Stimulated activated CD4-positive, alpha-beta T cell treated with anti-CD3 and anti-CD28 coated beads, Interleukin-4, amount 100 ng/mL, for 48 hours (primary cell): ENCODE measurements at places on chromosomes 6 and 20.

DNA sequence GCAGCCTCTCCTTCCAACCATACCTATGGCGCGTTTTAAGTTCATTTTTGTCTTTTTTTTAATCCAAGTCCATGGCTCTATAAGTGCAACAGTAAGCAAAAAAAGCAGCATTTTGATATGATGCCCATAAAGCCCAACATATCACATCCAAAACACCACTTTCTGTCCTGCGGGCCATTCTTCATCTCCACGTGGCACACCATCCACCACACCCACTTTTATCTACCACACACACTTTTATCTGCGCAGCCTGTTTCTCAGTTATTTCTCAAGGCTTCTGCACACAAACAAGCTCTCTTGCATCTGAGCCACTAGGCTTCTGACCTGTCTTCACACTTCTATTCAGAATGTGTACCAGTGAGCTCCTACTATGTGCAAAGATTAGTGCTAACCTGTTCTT is 5.3 kb downstream of the GCLC start:
- DNase-seq, result no peak

DNA sequence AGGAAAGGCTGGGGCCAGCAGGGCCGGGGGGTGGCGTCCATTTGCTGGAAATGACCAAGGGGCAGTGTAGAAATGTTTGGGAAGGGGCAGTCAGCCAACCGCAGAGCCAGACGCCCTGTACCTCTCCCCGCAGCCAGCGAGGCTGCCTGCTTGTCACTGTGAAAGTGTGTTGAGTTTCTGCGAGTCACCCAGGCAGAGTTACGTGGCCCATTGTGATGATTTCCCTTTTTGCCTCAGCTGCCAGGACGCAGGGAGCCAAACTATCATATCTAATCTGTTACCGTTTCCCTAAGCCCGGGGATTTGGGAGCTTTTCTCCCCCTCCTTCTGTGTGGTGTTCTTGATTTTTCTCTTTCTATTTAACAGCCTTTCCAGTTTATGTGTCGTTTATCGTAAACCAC is 67.9 kb upstream of the STX16 start:
- DNase-seq, result no peak

- DNase-seq, result no peak
Measured at GRCh38 chr20:2867081-2867864, 6.0 kb upstream of the PTPRA start.

DNA sequence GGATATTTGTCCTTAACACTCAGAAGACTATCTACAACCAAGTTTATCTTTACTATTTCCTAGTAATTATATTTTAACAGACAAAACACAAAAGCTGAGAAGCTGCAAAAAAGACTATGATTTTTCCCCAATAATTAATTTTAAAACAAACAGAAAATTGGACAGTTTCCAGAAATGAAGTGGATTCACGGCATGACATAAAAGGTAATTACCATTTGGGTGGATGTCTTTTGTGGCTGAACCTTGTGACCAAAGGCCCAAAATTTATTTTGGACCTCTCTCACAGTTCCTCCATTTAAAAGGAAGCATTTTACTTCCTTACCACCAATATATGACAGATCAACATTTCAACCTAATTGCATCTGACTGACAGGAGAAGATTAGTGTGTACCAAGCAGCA is 90.2 kb downstream of the GMDS start:
- DNase-seq, result no peak

GRCh38 chr6:38973178-38974057 is 75.2 kb upstream of the GLP1R start:
- no peak for DNase-seq

- DNase-seq, result no peak
Measured at GRCh38 chr6:142886431-142887170, 58.4 kb downstream of the HIVEP2 start.

GRCh38 chr6:14875481-14876063 is 370.3 kb upstream of the JARID2 start:
- DNase-seq, result no peak

GRCh38 chr6:75268121-75268987 is 16.2 kb downstream of the TMEM30A start:
- no peak for DNase-seq

DNA sequence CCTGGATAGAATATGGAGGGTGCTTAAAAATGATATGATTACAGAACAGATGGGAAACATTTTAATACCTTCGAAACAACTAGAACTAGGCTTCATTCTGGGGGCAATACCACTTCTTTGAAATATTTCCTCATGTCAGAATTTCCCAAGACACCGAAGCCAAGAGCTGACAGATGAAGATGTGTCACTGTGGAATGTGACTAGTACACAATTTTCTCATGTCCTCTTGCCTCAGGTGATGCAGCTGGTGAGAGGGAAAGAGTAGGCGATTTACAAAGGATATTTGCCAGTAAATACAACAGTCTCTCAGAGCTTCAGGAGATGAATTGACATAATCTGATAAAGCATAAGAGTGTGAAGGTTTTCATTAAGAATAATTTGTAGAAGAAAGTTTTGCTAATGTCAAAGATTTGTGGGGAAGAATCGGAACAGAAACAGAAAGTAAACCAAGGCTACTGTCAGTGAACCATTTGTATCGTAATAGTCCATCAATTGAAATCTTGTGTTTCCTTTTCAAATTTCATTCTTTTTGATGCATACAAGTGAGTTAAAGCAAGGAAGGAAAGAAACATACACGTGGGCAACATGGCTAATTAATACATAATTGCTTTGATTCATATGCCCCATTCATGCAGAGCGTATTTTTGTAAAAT is 164.7 kb upstream of the CCN2 start:
- DNase-seq, result no peak

DNA sequence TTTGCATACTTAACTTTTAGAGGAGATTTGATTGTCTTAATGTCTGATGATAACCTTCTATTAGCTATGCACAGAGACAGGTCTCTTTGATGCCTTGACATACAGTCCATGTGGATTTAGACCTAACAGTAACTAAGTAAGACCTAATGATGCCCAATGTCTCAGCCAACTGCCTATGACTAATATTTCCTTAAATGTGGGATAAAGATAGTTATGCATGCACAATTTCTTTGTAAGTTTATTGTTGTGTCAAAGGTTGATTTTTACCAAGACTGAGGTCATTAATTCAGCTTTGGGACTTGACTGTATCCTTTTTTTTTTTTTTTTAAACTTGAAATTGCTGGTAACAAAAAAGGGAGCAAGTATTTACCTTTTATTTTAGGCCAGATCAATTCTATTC is 450.0 kb downstream of the HAO1 start:
- no peak for DNase-seq

- DNase-seq, result peak; percentile 55
Measured at GRCh38 chr6:34791701-34792604, at the start of gene BLTP3A. BLTP3A (plus strand) TSS chr6:34792083; CDS start chr6:34792251, 168 bp downstream.

- DNase-seq, result no peak
Measured at GRCh38 chr20:18683839-18684238, 96.0 kb downstream of the DTD1 start.

- DNase-seq, result no peak
Measured at GRCh38 chr6:170224694-170225660, 65.9 kb downstream of the DLL1 start.

GRCh38 chr20:48556956-48557355 is 270.8 kb downstream of the PREX1 start:
- DNase-seq, result no peak

- DNase-seq, result no peak
Measured at GRCh38 chr6:157908369-157909281, 73.0 kb upstream of the SYNJ2 start.

DNA sequence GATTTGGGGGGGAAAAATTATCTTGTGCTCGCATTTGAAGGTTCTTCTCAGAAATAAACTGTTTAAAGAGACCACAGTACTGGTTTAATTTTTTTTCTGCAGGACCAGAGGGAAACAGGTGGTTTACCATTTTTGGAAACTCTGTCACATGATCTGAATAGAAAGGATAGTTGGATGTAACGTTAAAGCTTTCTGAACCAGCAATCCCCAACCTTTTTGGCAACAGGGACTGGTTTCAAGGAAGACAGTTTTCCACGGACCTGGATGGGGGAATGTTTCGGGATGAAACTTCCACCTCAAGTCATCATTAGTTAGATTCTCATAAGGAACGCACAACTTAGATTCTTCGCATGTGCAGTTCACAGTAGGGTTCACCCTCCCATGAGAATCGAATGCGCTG is 50.4 kb downstream of the MCM8 start:
- DNase-seq, result no peak

DNA sequence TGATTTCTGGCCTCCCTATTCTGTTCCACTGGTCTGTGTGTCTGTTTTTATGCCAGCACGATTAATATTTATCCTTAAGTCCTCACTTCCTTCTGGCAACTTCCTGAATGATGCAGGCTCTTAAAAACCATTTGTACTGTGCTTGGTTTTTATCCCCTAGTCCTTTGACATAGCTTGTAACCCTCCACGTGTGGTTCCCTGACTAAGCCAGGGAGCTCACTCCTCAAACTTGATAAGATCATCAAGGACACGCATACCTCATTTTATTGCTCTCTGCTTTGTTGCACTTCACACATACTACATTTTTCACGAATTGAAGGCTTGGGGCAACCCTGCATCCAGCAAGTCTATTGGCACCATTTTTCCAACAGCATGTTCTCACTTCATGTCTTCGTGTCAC is 166.4 kb upstream of the UST start:
- no peak for DNase-seq

- DNase-seq, result no peak
Measured at GRCh38 chr6:35319346-35320030, 21.9 kb downstream of the DEF6 start.

DNA sequence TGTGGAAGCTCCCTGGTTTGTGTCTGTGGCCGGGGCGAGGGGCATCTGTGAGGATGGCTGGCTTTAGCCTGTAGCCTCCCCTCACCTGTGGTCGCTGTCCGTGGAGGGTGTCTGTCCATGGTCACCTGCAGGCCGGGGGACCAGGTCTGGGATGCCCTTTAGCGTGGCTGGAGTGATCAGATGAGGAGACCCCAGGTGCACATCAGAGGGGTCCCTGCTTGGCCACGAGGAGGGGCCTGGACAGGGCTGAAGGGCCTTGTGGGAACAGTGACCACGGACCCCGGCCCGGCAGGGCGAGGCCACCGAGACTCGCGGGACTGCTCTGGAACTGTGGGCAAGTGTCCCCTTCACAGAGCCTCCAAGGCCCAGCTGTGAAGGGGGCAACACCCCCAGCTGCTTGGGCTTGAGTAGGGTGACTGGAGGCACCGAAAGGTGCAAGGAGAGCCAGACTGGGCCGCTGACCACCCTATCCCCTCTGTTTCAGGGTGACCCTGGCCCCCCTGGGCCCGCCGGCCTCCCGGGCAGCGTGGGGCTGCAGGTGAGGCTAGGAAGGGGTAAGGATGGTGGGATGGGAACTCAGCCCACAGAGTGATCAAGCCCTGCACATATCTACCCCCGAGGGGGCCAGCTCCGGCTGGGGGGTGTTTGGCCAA is 8.6 kb downstream of the COL9A3 start:
- no peak for DNase-seq

DNA sequence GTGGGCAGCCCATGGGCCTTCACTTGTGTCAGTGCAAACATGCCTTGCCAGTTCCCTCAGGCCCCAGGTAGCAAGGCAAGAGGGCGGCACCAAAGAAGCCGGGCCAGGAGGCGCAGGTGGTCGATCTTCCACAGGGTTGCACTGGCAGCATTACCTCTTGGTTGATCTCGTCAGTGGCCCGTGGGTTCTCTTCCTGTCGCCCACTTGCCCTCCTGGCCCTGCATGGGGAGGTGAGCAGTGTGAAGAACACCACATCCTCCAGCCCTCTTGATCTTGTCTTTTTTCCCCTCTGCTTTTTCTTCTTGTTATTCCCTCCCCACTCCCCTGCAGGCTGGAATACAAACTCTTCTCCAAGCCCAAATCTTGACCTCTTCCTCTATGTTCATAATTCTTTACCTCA is 3.0 kb upstream of the CST11 start:
- no peak for DNase-seq

DNA sequence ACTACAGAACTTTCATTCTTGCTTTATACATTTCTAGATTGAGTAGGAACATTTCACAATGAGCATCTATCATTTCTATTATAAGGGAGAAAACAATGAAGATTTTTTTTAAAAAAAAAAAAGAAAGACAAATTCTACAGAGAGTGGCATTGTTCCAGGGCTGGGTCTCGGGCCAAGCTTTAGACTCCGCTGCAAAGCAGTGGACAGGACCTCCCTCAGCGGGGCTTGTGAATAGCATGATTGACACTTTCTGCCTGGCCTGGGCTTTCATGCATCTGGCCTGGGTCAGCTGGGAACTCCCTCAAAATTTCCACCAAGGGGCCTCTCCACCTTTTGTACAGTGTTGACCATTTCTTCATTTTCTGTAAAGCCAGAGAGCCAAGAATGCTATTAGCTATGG is 55.8 kb upstream of the HIVEP2 start:
- DNase-seq, result no peak

- DNase-seq, result peak; percentile 56
Measured at GRCh38 chr6:6515691-6516607, 72.6 kb upstream of the LY86 start.

- no peak for DNase-seq
Measured at GRCh38 chr6:124054034-124054433, 250.4 kb downstream of the NKAIN2 start.

DNA sequence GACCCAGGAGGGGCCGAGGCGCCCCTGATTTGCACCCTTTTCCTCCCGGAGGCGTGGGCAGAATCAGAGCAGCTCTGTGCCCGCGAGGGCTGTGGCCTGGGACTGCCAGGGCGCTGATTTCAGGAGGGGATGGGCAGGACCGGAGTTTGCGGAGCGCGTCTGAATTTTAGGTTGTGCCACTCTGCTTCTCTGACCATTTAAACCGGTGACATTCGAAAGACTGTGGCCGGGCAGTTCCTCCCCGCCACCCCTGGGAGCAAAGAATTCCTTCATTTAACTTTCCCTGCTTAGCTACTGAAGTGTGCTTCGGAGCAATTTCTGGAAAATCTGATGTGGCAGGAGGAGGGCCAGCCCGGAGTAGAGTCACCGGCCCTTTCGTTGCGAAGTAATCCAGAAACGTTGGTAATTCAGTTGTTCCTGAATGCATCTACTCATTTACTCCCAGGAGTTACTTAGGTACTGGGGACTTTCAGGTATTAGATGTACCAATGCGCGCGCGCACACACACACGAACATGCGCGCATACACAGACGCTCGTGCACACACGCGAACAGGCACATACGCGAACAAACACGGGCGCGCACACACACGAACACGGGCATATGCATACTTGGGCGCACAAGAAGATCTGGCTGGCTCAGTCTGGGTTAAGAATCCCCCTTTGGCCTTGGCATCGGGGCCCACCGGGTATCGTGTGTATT is 568 bp downstream of the CCDC170 start:
- no peak for DNase-seq

DNA sequence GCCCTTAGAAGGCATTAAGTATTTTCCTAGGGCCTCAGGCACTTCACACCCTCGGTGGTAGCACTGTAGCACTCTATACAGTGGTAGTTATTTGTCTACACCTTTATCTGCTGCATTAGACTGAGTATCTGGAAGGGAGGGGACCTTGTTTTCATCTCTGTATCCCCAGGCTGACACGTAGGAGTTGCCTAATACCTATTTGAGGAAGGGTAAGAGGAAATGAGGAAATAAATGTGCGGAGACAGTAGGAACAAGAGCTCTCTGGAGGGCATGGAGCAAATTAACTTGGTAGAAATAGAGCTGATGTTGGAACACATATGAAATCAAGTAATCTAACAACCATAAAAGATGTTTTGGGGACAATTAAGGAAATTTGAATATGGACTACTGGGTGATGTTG is 3.9 kb downstream of the CNPY3 start:
- DNase-seq, result no peak

- DNase-seq, result no peak
Measured at GRCh38 chr6:129795261-129795660, 65.9 kb downstream of the TMEM244 start.

- DNase-seq, result no peak
Measured at GRCh38 chr6:105797983-105798453, 288.1 kb upstream of the PRDM1 start.
